ENCODE measurements at places on chromosomes 2 and 18. TPM values are rescaled to one million over a fixed set of nuclear protein-coding genes. Genes with fewer than 3 reads are reported as not detected.

DNA sequence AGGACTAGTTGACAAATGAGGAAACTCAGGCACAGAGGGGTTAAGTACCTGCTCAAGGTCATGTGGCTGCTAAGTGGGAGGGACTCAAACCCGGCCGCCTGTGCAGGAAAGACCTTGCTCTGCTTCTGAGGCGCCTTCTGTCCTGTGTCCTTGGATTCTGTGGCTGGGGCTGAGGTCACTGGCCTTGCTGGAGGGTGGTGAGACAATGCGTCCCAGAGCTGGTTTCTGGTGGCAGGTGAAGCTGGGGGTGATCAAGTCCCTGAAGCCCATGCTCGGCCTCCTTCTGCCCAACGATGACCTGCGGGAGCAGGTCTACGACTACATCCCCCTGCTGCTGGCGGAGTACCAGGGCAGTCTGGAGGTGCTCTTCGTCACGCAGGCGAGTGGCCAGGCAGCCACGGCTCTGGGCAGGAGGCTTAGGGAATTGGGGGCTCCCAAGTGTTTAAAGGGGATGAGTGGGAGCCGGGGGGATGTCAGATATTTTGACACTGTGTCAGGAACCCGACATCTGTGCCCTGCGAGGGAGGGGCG, 16.1 kb downstream of the MROH2A start:
- no peak for DNase-seq

GRCh38 chr2:52178845-52179244, 1146.9 kb upstream of the NRXN1 start:
- no peak for DNase-seq

DNA sequence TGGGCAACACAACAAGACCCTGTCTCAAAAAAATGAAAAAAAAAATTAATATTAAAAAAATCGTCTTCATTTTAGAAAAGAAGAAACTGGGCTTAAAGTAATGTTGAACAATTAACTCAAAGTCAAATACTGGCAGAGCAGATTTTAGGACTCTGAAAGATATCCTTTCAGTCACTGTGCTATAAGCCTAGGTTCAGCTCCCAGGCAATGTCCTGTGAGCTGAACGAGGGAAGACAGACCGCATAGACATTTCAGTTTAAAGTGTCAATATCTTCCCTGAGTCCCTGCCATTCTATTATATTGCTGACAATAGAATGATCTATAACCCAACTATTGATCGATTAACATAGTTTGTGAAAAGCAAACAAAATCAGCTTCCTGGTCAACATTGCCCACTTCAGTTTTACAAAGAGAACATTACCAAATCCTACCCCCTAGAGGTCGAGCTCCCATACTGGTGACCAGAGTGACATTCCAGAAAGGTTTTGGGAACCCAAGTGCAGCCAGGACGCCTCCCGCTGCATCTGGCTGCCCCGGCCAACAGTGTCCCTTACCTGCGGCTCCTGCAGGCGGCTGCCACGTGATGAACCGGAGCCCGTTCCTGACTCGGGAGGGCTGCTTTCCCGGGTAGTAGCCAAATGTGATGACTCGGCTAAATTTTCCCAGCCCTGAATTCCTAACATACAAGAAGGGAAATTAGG, 639 bp downstream of the MRO start:
- no peak for DNase-seq

GRCh38 chr2:90069290-90069894, 1377.9 kb downstream of the RPIA start:
- DNase-seq = no peak

DNA sequence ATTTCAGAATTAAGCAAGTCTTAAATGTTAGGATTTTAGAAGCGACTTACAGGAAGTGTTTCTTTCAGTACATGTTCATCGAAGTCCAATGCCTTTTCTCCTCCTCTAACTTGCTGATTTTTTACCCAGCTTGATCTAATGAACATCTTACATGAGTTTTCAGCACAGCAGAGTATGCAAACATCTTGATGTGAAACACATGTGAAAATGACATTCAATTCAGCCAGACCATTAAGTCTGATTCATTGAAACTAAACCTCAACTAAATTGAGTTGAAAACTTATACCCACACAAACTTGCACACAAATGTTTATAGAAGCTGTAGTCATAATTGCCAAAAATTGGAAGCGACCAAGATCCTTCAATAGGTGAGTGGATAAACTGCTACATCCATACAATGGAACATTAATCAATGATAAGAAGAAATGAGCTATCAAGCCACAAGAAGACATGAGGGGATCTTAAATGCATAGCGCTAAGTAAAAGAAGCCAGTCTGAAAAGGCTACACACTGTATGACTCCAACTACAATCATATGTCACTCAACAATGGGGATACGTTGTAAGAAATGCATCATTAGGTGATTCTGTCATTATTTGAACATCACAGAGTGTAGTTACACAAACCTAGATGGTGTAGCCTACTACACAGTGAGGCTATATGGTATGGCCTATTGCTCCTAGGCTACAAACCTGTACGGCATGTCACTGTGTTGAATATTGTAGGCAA, 18.5 kb downstream of the PSTPIP2 start:
- peak; percentile 53 for DNase-seq

DNA sequence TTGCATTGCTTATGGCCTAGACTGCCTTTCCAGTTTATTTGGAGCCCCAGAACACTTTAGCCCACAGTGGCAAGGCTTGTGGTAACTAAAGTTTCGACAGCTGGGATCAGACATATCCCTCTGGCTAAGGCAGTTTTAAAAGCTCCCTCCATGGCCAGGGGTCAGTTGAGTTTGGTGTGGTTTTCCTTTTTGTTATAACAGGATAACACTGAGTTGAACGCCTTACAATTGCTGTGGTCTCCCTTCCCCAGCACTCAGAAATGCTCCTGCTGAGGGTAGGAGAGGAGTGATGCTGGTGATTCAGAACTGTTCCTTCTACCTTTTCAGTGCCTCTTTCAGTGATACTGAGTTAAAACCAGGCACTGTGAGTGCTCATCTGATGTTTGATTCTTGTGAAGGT, 182.6 kb downstream of the GULP1 start:
- no peak for DNase-seq

MAP3K20 gene
- 45.4 TPM for polyA plus RNA-seq

MERTK gene
- 0.11 TPM for polyA plus RNA-seq

GRCh38 chr18:22325396-22325795, 92.3 kb downstream of the CTAGE1 start:
- DNase-seq = no peak

- peak; percentile 69 for DNase-seq
Measured at GRCh38 chr18:44602380-44602779, 78.3 kb upstream of the SETBP1 start.

DNA sequence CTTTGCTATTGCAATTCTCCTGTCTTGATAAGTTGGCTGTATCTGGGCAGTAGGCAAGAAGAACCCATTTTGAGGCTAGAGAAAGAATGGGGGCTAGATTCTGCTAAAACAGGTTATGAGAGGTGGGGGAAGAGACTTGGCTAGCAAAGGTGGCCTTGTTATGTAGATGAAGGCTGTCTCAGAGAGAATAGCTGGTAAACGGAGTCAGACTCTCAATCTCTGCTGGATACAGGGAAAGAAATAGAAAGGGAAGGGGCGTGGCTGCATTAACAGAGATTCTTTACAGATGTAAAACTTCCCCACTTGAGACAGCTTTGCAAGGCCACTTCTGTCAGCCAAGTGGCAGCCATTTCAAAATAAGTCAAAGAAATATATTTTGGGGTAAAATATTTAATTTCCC, 38.1 kb upstream of the ARHGAP25 start:
- DNase-seq = no peak

CCDC68 gene
- polyA plus RNA-seq = 0.34 TPM

- DNase-seq = no peak
Measured at GRCh38 chr18:55487997-55488396, 100.0 kb downstream of the TCF4 start.

- no peak for DNase-seq
Measured at GRCh38 chr18:3877678-3878077, 427.7 kb downstream of the TGIF1 start.

GRCh38 chr18:2201036-2201600, 370.2 kb downstream of the METTL4 start:
- DNase-seq = no peak

CYP26B1 gene
- polyA plus RNA-seq = 0.27 TPM

FBXO15 gene
- 0.82 TPM for polyA plus RNA-seq

DNA sequence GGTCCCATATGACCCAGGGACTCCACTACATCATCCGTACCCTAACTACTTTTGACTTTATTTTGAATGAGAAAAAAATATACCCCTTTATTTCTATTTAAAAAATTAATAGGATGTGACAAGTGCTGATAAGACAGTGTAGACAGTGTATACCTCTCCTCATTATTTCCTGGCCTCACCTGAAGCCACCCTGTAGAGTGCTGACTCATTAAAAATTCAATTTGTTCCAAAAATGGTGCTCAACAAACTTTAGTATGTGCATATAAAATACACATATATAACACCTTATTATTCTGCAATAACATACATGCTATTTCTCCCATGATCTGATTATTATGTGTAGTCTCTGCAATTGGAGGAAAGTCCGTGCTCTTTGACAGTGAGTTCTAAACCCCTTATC, 20.8 kb downstream of the NOL4 start:
- DNase-seq = no peak

- DNase-seq = no peak
Measured at GRCh38 chr2:25473758-25474340, 132.1 kb upstream of the DNMT3A start.

DNA sequence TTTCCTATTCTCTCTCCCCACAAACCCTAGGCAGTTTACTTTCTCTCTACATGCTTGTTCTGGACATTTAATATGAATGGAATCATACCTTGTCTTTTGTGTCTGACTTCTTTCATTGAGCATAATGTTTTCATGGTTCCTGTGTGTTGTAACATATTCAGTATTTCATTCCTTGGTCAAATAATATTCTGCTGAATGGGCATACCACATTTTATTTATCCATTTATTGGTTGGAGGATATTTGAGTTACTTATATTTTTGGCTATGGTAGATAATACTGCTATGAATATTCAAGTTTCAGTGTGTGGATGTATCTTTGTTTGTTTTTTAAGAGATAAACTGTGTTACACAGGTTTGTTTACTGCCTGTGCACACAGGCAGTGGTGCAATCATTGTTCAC, 9.0 kb downstream of the TWSG1 start:
- no peak for DNase-seq

GRCh38 chr2:18378020-18378653, 182.3 kb downstream of the RDH14 start:
- DNase-seq = no peak

DNA sequence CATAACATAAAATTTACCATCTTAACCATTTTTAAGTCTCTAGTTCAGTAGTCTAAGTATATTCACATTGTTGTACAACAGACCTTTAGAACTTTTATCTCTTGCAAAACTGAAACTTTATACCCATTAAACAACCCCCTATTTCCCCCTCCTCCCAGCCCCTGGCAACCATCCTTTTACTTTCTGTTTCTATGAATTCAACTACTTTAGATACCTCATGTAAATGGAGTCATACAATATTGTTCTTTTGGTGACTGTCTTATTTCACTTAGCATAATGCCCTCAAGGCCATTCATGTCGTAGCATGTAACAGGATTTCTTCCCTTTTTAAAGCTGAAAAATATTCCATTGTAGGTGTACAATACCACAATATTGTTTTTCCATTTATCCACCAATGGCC, 129.8 kb downstream of the PDE11A start:
- no peak for DNase-seq

PROKR1 gene
- polyA plus RNA-seq = not detected

DSC2 gene
- not detected for polyA plus RNA-seq

SOWAHC gene
- 9.1 TPM for polyA plus RNA-seq

DNA sequence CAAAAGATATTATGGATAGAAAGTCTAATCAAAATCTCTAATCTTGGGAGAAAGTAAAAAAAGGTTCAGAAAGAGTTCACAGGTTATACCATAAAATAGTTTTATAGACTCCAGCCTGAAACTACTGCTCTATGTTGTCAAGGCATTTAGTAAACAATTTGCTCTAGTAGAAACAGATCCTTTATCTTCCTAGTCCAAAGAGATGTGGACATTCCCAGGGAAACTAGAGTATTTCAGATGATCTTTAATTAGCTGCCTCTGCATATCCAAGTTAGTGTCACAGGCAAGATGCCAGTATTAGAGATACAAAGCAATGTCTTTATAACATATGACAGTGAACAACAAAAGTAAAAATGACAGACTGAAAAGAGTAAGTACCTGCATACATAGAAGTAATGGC, 708.6 kb downstream of the CCDC85A start:
- DNase-seq = peak; percentile 22

- DNase-seq = no peak
Measured at GRCh38 chr2:47249931-47250330, 94.8 kb upstream of the STPG4 start.

DNA sequence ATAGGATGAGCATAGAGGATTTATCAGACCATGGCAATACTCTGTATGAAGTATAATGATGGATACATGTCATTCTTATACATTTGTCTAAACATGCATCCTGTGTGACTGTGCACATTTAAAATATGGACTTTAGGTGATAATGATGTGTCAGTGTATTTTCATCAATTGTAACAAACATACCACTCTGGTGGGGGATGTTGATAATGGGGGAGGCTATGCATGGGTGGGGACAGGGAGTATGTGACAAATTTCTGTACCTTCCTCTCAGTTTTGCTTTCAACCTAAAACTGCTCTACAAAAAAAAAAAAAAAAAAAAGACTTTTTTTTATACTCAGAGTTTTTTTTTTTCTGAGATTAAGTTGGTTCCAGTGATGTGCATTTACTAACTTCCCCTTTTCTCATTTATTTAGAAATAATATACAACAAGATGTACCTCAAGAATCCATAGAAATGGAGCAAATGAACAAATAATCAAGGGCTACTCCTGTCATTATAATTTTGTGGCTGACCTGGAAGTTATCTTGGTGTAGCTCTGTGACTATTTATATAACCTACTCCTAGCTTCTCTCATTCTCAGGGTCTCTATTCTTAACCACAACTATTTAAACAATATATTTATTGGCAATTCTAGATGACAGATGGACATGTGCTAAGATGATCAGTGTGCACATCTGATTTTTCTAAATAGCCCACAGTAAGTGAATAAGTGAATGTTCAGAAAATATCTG, 108.9 kb upstream of the ITGA4 start:
- DNase-seq = no peak

NMUR1 gene
- polyA plus RNA-seq = not detected

SCG2 gene
- polyA plus RNA-seq = 0.26 TPM

DNA sequence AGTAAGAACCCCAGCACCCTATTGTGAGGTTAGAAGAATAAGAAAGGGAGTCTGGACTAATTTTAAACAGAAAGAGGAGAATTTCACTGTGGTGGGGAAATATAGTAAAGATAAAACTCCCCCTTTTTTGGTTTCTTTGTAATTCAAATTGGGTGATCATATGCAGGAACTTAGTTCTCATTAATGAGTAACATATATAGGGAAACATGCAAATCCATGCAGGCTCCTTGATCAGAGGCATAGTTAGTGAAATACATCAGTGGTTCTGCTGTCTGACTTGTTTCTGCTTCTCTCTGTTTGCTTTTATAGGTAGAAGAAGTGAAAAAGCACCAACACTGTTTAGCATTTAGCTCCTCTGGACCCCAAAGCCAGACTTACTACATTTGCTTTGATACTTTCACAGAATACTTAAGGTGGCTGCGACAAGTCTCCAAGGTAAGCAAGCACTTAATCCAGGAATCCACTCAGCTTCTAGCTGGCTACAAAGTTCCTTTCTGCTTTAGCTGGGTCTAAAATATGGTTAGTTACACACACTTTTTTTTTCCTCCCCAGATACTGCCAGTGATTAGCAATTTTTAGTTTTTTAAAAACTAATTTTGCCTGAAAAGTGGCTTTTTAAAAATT, 123.2 kb downstream of the PHLPP1 start:
- no peak for DNase-seq
